ENCODE measurements at places on chromosomes 16 and 17.

DNA sequence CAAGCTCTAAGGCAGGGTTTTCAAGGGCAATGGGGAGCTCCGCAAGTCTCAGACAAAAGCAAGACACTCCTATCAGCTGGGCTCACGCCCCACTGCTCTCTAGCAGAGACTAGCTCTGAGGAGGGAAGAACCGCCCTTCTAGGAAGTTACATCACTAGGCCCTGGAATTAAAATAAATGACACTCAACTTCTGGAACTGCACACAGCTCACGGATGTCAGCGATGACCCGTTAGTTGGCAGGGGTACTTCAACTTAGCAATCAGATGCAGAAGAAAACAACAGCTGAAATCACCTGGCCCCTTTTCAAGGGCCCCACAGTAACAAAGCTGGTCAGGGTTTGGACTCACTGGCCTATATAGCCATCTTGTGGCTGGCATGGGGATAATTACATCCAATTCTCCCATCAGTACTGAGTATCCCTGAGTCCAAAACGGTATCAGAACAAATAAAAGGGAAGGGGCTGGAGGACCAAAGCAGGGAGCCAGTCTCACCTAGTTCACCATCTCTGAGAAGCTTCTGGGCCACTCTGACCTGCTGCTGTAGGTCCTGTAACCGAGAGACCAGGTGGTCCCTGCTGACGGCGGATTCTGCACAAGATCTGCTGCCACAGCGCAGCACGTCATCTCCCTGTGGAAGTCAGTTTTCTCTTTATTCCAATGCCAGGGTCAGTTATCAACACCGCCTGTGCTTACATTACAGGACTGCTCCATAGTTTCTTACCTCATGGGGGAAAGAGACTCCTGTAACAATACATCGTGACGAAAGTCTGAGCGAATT is 22.2 kb downstream of the SERPINF1 start:
- no peak for DNase-seq

DNA sequence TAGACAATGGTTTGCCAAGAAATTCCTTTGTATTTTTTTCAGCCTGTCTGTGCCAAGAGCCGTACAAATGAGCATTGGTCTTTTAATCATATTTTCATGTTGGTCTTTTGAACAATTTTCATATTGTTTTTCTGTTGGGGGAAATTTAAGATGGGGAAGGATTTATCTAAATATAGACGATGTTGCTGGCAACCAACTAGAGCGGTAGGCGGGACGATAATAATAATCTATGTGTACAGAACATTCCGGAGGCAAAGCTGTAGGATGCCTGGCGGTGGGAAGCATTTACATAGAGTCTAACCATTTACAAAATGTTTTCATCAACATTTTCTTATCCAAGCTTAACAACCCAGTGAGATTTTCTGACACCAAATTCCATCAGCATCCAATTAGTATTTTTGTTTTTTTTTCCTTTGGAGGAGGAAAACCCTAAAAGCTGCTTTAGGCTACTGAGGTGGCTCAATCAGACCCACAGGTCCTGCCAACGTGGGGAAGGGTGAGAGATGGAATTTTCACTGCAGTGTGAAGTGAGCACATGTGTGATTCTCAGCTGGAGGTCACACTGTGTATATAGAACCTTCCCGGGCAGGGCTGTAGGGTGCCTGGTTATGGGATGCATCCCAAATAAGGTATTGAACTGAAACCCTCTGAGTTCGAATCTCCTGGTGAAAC is 11.7 kb upstream of the SEC14L1 start:
- DNase-seq, result no peak

DNA sequence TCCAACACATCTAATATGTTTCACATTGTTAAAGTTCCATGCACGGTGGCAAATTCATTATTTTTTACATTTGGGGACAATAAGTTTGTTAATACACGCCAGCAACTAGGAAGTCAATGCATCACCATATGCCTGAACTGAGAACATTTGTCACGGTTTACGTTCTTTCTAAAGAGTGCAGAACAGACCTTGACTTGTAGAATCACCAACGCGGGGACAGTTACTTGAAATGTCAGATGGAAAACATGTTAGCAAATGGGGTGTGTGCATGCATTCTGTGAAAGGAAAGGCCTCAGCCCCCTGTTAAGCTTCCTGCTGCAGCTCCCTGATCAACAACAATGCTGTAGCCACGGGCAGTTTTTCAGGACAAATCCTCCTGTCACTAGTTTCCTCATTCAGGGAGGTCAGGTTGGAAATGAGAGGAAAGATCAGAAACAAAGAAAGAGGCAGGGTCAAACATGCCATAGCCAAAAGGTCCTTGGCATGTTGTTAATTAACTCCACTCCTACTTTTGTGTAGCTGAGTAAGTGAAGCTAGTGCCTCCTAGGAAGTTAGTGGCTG is 18.4 kb downstream of the SMIM36 start:
- DNase-seq, result no peak

GRCh38 chr16:14193316-14193871 is 122.3 kb downstream of the MRTFB start:
- DNase-seq, result no peak

GRCh38 chr17:57152967-57153528 is 68.0 kb downstream of the AKAP1 start:
- no peak for DNase-seq

DNA sequence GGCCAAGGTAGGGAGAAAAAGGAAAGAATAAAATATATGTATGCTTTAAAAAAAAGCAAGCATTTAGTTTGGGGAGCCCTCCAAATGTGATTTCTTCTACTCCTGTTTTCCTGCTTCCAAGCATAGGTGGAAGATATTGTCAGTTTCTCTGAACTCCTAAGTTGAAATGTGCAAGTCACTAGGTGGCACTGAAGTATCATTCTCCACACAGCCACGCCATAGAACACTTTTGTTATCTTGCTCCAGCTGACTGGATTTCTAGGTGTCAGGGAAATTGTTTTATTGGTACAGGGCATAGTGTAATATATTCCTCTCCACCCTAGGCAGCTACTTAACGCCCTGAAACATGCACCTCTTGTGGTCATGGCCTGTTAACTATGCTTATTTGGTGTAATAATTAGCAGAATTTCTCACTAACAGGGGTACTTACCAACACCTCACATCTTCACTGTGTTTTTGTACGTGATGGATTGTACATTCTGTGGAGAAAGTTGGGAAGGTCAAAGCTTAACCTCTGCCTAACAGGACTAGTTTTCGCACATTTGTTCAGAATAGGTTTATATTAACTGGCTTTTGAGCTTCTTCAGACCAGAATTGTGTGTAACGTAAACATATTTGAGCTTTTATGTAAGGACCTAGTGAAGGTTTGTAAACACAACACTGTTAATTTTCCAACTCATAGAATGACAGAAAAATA is 69.3 kb downstream of the FTO start:
- no peak for DNase-seq

- DNase-seq, result peak; percentile 16
Observed at GRCh38 chr16:81481207-81481821, 36.7 kb downstream of the CMIP start.

DNA sequence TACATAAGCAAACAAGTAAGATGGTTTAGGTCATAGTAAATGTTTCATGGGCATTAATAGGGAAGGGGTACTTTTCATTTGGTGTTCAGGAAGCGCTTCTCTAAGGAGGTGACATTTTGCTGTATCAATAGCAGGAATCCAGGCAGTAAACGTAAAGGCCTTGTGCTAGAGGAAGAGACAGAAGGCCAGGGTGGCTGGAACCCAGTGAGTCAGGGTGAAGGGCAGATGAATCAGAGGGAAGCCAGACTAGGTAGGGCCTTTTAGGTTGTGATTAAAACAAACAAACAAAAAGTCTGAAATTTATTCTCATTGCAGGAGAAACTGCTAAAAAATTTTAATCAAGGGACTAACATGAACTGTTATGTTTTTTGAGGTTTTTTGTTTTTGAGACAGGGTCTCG is 6.5 kb downstream of the BMERB1 start:
- DNase-seq, result no peak

DNA sequence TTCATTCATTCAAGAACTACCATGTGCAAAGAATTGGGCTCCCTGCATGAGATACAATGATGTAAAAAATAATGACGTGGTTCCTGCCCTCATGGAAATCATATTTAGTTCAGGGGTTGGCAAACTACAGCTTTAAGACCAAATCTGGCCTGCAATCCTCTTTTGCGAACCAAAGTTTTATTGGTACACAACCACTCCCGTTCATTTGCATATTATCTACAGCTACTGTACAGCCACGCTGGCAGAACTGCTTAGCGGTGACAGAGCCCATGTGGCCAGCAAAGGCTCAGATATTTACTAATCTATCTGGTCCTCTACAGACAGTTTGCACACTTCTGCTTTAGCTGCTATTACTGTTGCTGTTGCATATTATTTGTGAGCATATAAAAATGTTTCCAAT is 167.7 kb downstream of the XYLT1 start:
- no peak for DNase-seq

GRCh38 chr16:20383106-20384029 is 21.2 kb downstream of the PDILT start:
- DNase-seq, result no peak

DNA sequence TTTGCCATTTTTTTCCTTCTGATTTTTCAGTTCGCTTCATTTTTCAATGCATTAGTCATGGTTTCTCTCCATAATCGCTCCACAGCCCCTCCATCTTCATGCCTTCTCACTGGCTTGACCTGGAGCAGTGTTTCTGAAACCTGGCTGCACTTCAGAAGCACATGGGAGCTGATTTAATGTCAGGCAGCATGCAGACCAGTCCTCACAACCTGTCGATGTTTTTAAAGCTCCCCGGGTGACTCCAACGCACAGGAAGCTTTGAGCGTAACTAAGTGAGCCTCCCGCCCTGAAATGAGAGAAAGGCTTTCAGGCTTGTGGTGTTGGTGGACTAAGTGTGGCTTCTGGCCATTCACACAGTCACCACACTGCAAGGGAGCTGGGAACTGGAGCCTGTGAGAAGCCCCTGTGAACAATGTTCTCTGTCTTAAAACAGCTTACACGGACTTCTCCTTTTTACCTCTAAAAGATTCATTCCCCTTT is 16.8 kb upstream of the DRG2 start:
- DNase-seq, result no peak

DNA sequence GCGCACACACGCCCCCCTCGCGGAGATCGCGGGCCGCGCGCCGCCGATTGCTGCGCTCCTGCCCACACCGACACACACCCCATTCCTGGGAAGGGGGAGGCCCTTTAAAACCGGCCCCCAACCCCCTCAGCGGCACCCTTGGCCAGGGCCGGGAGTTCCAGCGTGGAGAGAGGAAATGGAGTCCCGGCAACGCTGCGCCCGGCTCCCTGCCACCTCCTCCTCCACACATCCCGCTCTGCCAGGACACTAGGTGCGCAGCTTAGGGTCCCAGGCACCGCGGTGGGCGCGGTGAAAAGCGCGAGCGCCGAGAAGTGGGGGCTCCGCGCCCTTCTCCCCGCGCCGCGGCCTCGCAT is 397 bp downstream of the CDC42EP4 start:
- no peak for DNase-seq

DNA sequence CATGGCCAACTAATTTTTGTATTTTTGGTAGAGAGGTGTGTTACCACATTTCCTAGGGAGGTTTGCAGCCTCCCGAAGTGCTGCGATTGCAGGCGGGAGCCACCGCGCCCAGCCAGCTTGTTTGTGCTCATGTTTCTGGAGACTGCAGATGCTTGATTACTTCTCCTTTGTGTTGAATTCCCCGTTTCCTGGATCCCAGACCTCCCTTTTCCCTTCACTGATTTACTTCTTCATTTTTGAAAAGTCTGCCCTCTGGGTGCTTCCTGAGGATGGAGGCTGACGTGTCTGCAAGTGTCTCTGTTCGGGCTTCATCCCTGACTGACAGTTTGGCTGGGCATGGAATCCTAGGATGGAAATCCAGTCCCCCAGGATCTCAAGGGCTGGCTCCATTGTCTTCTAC is 7.0 kb upstream of the TRIM47 start:
- no peak for DNase-seq

DNA sequence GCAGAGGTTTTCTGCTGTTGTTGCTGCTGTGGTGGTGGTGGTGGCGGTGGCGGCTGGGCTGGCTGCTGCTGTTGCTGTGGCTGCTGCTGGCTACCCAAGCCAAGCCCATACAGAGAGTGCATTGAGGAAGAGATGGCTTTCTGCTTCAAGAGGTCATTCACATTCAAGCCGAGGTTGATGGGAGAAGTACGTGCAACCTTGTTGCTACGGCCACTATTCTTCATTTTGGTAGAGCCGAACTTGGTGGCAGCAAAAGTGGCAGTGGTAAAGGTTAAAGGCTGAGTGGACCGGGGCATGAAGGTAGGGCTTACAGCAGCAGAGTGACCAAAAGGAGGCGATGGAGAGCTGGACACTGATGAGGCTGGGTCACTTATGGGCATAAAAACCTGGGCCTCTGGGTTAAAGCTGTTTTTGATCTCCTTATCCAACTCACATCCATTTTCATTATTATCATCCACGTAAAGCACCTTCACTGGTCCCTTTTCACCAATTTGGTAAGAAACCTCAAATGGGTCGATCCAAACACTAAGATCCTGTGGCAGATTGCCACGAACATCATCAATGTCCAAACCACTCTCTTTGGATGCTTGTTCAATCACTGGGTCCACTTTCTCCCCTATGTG is 2.8 kb downstream of the TOB1 start:
- DNase-seq, result no peak

DNA sequence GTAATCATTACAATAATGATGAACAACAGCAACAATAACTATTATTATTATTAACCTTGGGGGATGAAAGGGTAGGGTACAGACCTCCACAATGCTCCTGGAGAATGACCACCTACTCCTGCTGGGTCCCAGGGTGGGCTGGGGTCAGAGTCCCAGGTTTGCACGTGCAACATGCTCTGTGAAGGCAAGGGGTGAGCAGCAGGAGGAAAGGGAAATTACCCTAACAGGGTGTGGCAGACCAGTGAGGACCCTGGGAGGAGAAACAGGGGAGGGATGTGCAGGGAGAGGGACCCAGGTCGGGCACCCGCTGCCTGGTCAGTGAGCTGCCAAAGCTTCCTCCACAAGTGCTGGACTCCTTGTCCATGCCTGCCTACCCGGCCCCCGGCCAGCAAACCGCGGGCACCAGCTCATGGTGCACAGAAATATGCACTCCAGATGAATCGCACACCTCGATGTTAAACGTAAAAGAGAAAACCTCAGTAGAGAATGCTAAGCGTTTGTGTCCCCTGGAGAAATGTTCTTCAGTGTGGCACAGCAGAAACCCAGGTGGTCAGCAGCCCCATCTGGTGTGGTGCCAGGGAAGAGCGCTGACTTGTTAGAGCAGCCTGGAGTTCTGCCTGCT is 767.1 kb downstream of the KCNJ18 start:
- no peak for DNase-seq

DNA sequence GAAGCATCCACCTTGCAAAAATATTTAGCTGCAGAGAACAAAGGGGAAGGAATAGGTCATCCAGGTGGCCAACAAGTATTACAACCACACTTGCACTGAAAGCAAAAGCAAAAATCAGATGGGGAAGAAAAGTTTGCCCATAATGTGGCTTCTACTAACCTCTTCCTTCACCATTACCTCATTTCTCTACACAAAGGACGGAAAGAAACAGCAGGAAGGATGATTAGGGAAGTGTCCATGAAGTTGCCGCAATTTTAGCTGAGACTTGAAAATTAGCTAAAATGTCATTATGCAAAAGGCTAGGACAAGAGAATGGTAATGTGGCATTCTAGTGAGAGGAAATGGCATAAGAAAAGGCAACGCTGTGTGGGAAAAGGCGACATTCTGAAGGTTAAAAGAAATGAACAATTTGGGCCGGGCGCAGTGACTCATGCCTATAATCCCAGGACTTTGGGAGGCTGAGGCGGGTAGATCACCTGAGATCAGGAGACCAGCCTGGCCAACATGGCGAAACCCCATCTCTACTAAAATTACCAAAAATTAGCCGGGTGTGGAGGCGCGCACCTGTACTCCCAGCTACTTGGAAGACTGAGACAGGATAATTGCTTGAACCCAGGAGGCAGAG is 13.7 kb downstream of the KANSL1 start:
- no peak for DNase-seq
